Skeletal muscle cell (primary cell): ENCODE measurements at places on chromosomes 7 and 10.

GRCh38 chr10:132690821-132691610 lies 94.9 kb downstream of the NKX6-2 start:
- DNase-seq, result no peak

GRCh38 chr7:139943401-139943800 lies 114.3 kb downstream of the TBXAS1 start:
- no peak for DNase-seq

DNA sequence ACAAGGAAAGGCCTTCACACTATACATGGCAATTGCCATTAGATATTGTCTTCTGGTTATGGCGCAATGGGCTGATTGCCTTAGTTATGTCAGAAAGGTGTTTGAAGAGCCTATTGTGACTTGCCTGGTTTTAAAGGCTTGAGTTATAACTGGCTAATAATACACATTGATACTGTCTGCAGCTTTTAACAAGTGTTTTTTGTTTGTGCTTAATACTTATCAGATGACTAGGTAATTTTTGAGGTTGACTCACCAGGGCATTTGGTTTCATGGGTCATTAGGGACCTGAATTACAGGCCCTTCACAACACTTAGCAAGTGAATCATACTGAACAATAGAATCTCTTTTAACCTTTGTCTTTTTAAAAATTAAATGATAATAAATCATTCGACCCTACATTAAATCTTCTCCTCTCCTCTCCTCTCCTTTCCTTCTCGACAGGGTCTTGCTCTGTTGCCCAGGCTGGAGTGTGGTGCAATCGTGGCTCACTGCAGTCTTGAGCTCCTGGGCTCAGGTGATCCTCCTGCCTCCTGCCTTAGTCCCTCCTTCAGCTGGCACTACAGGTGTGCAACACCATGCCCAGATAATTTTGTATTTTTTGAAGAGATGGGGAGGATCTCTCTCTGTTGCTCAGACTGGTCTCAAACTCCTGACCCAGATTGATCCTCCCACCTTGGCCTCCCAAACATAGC lies 196.3 kb downstream of the JCAD start:
- DNase-seq, result peak; percentile 71

- DNase-seq, result peak; percentile 12
Measured at GRCh38 chr10:125982260-125982948, 86.0 kb downstream of the FANK1 start.

DNA sequence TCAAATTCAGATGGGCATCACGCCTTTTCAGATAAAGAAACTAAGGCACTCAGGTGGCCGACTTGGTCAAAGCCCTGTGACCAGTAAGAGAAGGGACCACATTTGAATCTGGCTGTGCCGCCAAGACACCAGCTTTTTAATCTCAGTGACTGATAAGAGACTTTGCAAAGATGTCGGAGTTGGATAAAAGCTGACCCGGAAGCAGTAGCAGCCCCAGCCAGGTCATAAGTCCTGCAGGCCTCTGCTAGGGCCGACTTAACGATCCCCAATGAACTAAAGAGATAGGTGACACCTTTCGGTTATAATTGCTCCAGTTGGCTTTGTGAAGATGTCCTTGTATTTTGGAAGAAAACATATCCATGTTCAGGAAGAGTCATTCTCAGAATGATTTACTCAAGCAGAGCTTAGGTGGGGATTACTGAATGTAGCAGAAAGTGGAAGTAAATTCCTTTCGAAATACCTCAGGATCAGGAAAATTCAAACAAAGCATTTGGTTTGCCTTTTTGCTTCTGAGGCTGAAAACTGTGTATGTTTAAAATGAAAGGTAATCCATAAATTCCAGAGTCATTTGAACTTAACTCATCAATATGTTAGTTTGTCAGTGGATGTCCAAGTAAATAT lies 164.2 kb upstream of the PITRM1 start:
- DNase-seq, result no peak

- DNase-seq, result no peak
Measured at GRCh38 chr7:65509368-65510186, 135.9 kb downstream of the ZNF92 start.

DNA sequence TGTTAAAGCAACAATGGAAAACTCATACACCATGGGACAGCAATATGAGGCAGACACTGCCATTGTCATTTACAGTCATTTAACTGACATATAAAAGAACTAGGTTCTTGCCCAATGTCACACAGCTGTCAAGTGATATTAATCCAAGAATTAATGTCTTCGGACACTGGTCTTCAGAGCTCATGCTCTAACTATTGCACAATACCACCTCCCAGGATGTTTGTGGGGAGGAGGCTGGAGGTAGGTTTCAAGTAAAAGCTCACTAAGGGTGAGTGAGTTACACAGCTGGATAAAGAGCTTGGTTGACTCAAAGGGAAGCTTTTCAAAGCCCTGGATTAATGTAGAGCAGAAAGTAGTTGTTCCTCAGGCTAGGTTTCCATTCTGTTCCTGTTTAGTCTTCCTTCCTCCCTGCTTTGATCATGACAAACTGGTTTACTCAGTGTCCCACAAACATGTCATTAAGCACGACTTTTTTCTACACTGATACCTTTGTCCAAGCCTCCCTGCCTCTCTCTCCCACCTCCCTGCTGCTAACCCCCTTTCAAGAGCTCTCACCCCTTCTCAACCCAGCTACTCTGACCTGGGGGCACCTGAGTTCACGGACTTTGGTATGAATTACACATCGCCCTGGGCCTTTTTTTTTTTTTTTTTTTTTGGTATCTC lies 987 bp upstream of the EXOC6 start:
- DNase-seq, result no peak

DNA sequence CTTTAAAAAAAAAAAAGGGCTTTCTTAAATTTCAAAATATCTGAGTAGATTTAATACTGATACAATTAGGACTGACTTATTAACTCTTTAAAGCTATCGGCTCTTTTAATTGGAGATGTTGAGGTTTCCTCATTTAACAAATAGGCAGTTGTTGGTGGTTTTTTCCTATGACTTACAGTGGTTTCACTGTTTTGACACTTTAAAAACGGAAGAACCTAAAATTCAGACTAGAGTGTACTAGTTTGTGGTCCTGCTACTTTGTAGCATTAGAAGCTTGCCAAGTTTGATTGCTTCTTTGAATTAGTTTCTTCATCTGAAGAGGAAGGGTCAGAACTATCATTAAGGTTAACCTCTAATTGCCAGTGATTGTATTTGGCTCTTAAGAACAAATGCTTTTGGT lies 27.7 kb downstream of the CUL1 start:
- no peak for DNase-seq

DNA sequence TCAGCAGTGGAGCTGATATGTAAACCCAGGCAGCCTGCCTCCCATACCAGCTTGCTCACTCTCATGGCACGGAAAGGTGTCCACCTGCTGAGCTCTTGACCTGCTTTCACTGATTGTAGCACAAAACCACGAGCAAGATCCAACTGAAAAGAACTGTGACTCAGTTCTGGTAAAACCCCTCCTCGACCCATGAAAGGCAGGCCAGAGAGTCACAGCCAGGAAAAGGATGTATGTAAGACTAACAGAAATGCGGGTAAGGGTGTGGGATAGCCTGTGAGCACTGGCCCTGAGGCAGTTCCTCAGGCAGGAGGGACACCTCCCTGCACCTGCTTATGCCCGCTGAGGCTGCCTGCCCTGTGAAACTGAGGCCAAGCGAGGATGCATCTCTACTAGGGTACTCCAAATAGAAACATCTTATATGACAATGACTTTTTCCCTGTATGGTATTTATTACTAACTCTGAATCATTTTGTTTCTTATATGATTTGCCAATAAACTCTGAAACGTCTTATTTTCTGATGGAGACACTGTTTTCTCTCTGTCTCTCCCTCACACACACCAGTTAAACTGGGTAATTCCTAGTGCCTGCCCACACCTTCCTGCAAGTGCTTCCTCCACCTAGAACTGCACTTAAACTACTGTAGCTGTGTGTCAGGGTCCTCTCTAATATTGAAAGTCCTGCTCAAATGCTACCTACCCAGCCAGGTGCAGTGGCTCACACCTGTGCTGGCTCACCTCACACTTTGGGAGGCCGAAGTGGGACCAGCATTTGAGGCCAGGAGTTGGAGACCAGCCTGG lies 73.3 kb upstream of the GHITM start:
- DNase-seq, result no peak

DNA sequence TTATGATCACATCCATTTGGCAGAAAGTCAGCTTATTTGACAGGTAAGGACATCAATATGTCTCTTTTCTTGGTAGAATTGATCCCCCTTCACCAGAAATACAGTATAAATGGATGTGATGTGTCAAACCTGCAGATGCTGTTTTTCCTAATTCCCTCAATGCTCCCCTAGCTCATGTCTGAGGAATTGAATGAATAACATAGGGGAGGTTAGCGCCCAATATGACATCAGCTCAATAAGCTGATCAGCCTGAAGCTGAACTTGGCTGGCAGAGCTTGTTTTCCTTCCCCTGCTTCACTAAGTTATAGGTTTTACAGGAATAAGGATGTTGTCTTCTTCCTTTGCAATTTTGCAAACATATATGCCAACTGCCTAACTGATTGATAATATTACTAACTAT lies 132.5 kb downstream of the REEP3 start:
- no peak for DNase-seq

- no peak for DNase-seq
Measured at GRCh38 chr7:21773326-21773725, 172.4 kb downstream of the CDCA7L start.

GRCh38 chr10:101094121-101094879 lies 32.5 kb downstream of the KAZALD1 start:
- no peak for DNase-seq

DNA sequence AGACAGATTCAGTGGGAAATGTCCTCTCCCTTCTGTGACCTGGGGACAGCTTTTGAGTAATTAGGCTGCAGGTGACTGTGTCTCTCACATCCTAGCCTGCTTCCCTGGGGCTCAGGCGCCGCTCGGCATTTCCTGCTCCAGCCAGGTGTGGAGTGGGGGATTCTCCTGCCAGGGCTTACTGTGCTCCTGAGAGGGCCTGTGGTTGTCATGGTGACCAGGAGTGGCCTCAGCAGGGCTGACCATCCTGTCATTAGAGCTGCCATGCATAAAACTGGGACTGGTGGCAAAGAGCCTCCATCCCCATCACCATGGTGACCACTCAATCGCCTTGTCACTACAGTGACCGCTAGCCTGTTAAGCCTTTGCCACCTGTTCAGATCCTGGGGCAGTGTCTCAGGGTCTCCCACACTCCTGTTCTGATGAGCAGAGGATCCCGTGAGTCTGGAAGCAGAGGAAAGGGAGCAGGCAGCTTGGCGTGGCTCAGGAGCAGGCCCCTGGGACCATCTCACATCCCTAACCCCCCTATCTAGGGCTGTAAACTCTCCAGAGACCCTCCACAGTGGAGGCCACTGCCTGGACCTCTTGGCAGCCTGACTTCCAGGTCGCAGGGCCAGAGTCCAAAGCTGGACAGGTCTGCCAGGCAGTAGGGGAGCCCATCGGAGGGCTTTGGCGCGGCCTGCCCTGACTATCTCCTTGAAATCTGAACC lies at the start of gene GCK:
GCK (minus strand) TSS at position 154 of the 707 bp plus-strand sequence. CDS start 486 bp downstream, outside the sequence.
- no peak for DNase-seq

- DNase-seq, result no peak
Measured at GRCh38 chr10:101495324-101495925, 92.6 kb downstream of the POLL start.

DNA sequence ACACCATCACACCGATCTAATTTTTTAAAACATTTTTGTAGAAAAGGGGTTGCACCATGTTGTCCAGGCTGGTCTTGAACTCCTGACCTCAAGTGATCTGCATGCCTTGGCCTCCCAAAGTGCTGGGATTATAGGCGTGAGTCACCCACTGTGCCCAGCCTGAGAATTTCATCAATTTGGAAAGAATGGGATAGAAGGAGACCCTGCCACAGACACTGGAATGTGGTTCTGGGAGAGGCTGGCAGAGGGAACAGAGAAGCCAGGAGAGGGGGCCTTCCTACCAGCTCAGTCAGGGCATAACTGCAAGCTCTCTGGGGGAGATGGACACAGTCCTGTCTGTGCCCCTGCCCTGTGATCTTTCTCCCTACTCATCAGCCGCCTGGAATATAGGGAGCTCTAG lies 42.1 kb upstream of the MKRN1 start:
- DNase-seq, result no peak

- DNase-seq, result peak; percentile 10
Measured at GRCh38 chr7:38222481-38223096, 44.5 kb downstream of the STARD3NL start.

DNA sequence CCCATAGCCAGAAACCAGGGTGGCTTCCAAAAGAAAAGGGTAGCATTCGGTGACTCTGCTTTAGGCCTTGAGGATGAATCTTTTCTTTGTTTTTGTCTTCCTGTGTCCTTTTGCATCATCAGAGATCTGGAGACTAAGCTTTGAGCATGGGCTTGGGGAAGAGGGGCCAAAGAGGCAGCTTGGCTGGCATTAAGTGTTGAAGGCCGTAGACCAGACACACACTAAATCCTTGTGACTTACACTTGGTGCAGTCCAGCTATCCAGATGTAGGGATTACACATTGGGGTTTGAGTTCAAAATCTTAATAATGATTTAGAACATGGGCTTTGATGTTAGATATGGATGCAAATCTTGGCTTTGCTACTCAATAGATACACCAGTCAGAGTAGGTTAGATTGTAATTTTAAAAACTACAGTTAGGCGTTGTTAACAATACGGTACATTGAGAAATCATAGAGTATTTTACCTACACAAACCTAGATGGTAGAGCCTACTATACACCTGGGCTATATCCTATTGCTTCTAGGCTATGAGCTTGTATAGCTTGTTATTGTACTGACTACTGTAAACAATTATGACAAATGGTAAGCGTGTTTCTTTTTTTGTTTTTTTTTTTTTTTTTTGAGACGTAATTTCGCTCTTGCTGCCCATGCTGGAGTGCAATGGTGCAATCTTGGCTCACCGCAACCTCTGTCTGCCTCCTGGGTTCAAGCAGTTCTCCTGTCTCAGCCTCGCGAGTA lies 3.5 kb downstream of the SEPTIN7 start:
- no peak for DNase-seq

- DNase-seq, result peak; percentile 13
Measured at GRCh38 chr10:15725603-15726002, 5.9 kb upstream of the ITGA8 start.

DNA sequence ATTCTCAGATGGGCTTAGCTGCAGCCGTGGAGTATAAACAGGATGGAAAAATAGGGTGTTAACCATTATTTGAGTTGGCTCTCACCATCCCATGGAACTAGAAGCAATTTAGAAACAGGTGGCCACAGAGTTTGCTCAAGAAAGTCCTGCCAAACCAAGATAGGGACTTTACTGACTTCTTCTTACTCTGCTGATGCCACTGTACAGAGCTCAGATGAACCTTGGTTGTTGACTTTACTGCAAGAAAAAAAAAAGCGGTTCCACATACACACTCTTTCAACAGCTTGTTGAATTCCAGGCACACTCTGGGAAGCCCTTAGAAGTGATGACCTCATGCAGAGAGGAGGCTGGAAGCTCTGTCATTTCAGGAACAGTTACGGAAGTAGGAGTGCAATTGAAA lies 753.4 kb downstream of the NRG3 start:
- DNase-seq, result no peak

DNA sequence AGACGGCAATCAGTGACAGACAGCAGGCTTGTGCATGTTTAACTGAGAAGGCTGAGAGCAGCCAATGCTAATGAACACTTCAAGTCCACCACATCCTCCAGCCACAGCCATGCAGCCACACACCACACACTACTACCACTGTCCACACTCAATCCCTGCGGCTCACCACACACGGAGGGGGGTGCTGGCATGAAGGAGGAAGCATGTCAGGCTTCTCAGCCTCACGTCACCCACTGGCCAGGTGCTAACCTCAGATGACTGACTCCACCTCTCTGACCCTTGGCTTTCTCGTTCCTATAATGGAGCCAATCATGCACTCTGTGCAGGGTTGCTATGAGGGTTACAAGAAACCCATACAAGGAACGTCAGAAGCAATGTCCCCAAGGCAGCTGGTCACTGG lies 165.4 kb upstream of the RNF32 start:
- no peak for DNase-seq

GRCh38 chr7:12436126-12436525 lies 32.5 kb upstream of the VWDE start:
- DNase-seq, result peak; percentile 89
